Foreskin fibroblast (primary cell): ENCODE measurements at places on chromosomes 12 and 14.

GRCh38 chr12:700016-700415, 36.8 kb upstream of the NINJ2 start:
- no peak for DNase-seq

GRCh38 chr12:124236625-124237031, 58.3 kb upstream of the RFLNA start:
- DNase-seq = peak; percentile 62

DNA sequence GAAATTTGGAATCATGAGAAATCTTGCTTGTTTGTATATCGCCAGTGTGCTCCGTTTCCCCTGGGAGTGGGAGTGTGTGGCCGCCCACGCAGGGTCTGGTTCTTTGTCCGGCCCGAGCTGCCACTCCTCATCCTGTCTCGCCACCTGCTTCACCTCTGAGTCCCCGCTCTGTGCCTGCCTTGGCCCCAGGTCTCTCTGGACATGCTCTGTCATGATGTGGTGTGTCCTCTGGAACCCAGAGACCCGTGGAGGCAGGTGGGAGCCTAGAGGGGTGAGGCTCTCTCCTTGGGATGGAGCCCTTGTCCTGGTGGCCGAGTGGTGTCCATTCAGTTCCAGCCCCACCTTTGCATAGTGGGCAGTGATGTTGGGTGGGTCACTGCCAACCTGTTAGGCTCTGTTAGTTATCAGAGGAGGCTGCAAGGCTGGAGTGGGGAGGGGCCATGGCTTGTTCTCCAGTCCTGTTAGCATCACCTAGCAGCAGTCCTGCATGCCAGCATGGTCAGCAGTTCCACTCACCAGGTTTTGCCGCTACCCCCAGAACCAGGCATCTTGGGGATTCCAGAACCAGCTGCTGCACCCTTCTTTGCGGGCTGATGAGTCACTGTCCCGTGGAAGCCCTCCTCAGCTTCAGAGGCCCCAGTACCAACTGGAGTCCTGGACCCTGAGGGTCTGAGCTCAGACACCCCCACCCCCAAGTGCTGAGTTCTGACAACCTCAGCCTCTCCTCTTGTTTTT, 76.5 kb downstream of the EP400 start:
- DNase-seq = no peak

- DNase-seq = no peak
Observed at GRCh38 chr12:122024132-122024785, 2.6 kb downstream of the BCL7A start.

DNA sequence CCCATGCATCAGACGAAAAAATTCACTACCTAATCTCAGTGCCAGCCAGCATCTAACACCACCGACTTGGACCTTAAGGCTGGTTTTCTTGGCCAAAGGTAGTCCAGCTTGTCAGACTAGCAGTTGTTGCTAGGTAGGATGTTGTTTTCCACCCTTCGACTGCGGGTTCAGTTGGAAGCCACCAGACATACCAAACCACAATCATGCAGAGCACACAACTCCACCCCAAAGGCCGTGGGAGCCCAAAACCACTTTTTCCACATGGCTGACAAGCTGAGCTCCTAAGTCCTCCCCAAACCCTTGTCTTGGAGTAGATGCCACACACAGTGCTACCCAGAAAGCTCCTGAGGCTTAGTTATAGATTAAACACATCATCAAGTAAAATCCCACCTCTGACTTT, 46.8 kb downstream of the LRIG3 start:
- DNase-seq = no peak

DNA sequence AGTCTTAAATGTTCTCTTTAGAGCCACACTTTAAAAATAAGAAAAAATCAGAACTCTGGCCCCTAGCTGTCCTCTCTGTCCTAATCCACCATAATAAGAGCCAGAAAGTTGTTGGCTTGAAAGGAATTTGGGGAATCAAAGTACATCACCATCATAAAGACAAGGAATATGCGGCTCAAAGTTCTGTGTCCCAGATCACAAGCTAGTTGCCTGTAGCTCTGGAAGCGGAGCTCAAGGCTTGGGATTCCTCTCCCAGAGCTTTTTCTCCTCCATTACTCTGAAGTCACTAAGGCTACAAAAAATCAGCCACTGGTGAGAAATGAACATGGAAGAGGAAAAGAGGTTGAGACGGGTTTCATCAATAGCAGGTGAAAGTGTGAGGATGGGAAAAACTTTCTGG, 6.4 kb downstream of the DPF3 start:
- no peak for DNase-seq

DNA sequence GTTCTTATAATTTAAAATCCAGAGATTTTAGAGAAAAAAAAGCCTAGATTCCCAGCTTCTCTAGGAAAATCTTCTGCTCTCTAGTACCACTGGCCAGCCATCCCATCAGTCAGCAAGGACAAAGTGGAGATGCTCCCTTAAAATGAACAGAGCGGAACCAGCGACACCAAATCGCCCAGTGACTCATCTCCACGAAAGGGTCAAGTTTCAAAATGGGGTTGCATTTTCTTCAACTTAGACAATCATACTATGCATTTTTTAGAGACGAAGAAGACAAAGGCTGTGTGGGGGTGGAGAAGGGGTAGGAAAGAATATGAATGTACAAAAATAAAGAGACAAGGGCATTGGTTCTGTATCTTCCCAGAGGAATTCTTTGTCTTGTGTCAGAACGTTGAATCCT, 212.0 kb downstream of the SLC15A4 start:
- DNase-seq = no peak

DNA sequence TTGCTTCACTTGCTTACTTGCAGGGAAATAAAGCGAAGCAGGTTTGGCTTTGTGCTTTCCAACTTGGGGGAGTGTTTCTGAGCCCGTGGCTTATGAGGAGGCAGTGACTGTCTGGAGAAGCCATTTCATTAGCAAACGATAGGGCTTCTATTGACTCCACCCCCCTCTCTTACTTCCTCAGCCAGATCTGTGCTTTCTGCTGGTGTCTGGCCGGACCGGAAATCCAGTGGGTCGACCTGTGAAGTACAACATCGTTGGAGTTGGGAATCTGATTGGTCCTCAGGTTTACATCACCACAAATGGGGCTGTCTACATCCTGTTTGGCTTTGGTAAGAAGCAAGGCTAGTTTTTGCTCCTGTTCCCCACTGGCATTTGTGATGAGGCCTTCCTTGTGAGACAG, 22.3 kb downstream of the FAM234B start:
- no peak for DNase-seq

GRCh38 chr14:104871656-104872468, 6.8 kb downstream of the CEP170B start:
- no peak for DNase-seq

- peak; percentile 92 for DNase-seq
Observed at GRCh38 chr14:22886500-22887259, 3.7 kb downstream of the REM2 start.

DNA sequence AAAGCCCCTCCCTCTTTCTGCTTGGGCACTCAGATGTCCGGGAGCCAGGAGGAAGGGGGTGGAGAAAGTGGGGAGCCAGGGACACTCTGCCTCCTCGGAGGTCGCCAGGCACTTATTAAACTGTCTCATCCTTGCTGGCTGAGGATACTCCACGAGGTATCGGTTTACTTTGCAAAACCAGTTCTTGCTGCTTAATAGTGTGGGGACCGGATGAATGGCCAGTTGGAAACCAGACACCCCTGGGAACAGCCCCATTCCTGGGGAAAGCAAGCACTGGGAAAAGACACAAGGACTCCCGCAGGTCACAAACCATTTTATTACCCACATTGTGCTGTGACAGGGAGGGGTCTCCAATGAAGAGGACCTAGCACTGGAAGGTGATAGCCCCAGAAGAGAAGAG, 34.2 kb downstream of the CCDC88C start:
- no peak for DNase-seq

- peak; percentile 44 for DNase-seq
Observed at GRCh38 chr12:80622271-80622670, 85.2 kb upstream of the MYF6 start.

DNA sequence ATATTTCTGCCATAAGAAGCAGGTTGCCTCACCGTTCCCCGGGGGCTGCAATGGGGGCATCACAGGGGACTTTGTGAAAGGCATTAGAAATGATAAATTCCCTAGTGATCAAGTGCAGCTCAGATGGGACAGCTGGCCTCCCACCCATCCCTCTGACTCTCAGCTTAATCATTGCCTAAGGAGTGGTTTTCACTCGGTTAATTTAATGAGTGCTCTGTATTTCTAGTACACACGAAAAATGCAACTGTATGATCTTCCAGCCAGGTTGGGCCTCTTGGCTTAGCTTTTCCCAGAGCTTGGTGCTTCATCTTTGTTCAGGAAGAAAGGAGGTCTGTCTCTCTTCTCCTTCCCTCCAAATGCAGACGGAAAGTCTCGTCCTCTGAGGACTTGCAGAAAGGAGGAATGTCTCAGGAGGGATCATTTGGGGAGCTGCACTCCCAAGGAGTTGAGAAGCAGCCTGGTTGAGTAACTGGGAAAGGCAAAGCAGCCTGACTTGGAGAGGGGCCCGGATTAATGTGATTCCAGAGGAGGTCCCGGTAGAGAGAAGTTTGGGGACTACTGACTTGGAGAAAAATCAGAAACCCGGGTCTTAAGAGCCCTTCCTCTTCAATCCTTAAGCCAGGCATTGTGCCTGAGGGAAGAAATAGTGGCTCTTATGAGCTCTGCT, 7.2 kb downstream of the CD9 start:
- DNase-seq = no peak

- DNase-seq = no peak
Observed at GRCh38 chr12:119512772-119513497, 80.6 kb upstream of the TMEM233 start.

DNA sequence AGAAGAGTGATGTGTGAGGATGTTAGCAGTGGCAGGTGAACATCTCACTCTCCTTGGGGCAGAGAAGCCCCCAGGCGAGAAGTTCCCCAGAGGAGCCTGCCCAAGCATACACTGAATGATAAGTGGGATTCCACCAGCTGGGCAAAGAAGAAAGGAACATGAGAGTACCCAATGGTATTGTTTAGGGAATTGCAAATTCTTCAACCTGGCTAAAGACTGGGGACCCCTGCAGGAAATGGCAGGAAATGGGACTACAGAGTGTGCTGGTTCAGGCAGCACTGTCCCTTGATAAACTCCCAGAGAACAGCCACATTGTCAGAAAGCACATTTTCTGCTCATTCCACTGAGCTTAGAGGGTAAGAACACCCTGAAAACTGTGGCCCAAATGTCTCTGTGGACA, 121.3 kb downstream of the RPS29 start:
- no peak for DNase-seq

GRCh38 chr14:53538316-53538881, 385.3 kb upstream of the DDHD1 start:
- peak; percentile 66 for DNase-seq

DNA sequence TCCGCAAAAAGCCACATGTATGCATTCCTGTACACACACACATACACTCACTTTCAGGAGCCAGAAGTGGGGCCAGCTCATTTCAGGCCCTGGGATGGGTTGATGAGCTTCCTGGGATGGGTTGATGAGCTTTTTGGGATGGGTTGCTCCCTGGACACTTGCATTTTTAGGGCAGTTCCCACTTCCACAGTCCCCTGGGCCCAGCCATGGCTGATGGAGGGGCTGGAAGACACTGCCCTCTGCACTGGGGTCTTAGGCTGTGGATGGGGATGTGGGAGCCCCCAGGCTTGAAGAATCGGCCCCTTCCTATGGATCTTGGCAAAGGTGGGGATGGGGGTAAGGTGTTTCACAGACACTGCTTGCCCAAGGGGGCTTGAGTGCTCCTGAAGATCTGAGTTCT, 12.7 kb downstream of the ACVRL1 start:
- DNase-seq = no peak

DNA sequence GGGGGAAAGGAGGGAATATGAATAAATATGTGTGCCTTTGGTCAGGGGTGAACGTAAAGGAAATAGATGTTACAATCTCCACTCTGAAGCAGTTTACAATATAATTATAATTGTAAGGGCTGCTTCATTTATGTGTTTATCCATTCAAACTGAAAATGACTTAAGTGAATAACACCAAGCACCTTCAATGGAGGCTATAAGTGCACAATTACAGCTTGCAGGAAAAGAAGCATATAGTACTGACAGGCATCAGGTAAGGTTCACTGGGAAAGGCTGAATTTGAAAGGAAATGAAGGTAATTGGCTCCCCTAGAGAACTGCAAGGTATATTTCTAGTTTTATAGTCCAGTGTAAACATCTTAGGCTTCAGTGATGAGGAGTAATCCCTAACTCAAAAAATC, 192.7 kb downstream of the STXBP6 start:
- no peak for DNase-seq

GRCh38 chr14:104292084-104292970, 153.9 kb downstream of the KIF26A start:
- no peak for DNase-seq

GRCh38 chr12:8018666-8019581, 13.6 kb upstream of the FOXJ2 start:
- peak; percentile 45 for DNase-seq

GRCh38 chr14:56088941-56089340, 29.3 kb upstream of the PELI2 start:
- no peak for DNase-seq

DNA sequence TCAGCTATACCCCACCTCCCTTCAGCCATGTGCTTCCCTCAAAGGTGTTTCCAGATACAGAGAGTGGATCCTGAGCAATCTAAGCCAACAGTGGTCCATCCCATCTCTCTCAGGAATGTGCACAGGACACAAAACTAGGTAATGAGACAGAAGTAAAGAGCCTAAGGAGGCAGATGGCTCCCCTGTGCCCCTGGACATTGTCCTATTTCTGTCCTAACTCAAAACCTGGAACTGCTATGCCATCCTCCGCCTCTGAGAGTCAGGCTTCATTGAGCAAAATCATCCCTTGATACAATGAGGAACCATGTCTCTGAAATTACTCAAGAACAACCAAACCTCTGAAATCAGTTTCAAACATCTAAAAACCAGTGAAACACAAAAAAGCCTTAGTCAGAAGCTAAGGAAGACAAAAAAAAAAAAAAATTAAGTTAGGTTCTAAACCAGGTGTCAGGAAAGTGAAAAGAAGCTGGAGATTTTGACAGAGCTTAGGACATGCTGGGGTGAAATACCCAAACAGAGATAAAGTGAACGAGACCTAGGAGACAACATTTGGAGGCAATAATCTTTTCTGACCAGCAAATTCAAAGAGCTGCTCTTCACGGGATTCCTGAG, 200.3 kb upstream of the PLEKHG7 start:
- DNase-seq = no peak

DNA sequence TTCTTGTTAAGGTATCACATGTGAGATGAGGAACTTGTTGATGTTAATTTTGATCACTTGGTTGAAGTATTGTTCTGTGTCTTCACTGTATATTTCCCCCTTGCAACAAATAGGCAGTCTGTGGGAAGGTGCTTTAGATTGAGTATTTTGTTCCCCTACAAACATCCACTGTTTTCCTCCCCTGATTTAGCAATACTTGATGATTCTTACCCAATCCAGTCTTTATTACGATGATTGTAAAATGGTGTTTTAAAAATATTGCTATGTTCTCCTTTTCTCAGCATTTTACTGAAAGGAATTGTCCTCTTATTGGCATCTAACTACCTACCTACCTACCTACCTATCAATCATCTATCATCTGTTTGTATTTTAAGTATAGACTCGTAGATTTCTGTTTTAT, 66.3 kb downstream of the ETNK1 start:
- DNase-seq = peak; percentile 15

DNA sequence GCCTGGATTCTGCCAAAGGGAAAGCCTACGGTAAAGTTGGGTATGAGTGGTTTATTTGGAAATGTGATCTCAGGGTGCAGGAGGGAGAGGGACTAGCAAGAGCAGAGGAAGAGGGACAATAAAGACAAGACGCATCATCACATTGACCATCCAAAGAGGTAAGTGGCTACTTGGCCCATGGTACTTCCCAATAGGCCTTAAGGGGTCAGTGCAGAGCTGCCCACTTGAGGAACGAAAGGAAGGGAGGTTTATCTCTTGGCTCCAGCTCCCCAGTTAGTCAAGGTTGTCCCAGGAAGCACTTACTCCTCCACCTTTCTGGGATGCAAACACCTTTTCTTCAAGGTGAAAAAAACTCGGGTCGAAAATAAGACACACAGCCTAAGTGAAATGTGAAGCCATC, 323.9 kb downstream of the TMEM132D start:
- no peak for DNase-seq
